AG04450 (cell line): ENCODE measurements at places on chromosomes 5 and 9.
A peak's percentile ranks its signal among the peaks of the same experiment; 100 is the strongest.

DNA sequence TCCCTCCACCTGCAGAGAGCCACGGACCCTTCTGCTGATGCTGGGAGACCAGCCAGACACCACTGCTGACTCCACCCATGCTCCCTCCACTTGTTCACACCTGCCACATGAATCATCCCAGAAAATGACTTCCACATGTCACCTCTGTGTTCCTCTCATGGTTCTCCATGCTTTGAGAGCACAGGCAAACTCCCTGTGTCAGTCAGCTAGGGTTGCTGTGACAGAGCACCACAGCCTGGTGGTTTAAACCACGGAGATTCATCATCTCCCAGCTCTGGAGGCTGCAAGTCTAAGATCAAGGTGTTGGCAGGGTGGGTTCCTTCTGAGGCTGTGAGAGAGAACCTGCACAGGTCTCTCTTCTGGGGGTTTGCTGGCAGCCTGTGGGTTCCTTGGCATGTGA, 381.4 kb downstream of the GADD45G start:
- no peak for DNase-seq

DNA sequence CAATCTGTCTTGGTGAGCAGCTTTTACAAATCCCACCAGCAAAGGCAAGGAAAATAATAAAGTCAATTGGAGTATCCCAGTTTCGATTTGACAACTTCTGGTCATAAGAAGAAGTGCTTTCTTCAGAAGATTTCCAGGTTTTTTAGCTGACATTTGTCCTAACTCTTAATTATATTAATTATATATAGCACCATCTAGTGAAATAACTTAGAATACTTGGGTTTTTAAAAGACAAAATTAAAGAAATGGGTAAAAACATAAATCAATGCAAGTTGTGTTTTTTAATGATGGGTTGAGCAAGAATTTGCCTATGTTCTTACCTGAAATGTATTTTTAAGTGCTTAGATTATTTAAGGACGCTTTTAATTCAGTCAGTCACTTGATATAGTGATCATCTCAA, 421.8 kb downstream of the ACTL7B start:
- DNase-seq, result no peak

DNA sequence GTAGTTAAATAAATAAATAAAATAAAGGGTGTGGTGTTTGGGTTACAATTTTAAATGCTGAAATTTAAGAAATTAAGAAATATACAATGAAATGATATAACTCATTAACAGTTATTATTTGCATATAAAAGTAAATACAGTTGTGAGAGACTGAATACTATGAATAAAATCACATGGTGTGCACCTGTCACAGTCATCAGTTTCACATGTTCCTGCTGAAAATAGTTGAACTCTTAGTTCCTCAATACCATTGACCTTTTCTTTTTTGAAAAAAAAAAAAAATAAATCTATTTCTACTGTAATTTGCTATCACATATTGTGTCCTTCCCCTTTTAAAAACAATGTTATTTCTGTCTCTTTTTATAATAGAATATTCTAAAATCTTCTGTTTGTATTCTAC, 130.9 kb upstream of the CHD1 start:
- no peak for DNase-seq

- no peak for DNase-seq
Observed at GRCh38 chr5:155299386-155300005, 285.9 kb downstream of the KIF4B start.

DNA sequence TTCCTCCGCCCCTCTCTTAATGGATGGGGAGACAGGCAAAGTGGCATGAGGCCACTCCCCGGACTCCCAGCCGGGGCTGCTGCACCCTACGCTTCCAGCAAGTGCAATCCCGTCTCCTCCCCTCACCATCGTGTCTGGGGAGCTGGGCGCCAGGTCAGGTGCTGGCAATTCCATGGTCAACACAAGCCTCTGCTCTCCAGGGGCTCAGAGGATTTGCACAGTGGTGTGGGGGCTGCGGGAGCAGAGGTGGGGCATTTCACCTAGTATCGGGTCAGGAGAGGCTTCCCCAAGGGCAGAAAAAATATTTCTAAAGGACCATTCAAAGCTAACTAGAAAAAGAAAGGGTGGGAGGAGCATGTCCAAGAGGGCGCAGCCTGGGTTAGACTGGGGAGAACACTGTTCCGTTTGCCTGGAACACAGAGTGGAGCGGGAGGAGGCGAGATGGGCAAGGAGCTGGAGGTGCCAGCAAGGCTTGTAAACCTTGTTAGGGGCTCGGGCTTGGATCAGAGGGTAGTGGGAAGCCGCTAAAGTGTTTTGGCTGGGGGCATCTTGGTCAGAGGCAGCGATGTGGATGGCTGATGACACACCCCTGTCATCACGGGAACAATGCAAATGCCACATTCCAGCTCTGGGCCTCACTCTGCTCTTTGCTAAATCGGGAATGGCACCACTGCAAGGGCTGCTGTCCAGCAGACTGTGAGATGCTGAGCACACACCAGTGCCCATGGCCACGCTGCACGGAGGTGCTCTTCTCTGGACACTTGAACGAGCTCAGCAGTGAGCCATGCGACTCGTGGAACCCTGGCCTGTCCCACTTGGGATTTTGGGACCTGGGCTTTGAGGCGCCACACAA, 191.7 kb downstream of the CDK5RAP2 start:
- no peak for DNase-seq

- no peak for DNase-seq
Observed at GRCh38 chr9:90046317-90046861, 441.6 kb downstream of the GADD45G start.

DNA sequence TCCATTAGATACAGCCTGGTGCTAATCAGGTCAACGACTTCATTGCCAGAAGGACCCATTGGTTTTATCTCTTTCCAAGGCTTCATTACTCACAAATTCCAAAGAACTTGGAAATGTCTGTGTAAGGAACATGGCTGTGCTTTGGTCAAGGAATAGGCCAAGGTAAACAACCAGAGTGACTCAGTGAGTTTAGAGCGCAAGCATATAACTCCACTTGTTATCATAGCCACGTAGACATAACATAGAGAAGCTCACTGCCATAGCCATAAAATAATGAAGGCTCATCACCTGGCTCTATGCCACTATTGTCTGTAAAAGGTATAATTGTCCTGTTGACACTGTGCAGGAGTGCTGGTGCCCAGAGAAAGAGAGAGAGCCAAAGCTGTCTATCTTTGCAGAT, 139.3 kb upstream of the PLCXD3 start:
- DNase-seq, result peak; percentile 13

GRCh38 chr5:14627270-14627669, 37.2 kb upstream of the OTULIN start:
- no peak for DNase-seq

- DNase-seq, result no peak
Observed at GRCh38 chr5:143806579-143806978, 5.4 kb upstream of the HMHB1 start.

DNA sequence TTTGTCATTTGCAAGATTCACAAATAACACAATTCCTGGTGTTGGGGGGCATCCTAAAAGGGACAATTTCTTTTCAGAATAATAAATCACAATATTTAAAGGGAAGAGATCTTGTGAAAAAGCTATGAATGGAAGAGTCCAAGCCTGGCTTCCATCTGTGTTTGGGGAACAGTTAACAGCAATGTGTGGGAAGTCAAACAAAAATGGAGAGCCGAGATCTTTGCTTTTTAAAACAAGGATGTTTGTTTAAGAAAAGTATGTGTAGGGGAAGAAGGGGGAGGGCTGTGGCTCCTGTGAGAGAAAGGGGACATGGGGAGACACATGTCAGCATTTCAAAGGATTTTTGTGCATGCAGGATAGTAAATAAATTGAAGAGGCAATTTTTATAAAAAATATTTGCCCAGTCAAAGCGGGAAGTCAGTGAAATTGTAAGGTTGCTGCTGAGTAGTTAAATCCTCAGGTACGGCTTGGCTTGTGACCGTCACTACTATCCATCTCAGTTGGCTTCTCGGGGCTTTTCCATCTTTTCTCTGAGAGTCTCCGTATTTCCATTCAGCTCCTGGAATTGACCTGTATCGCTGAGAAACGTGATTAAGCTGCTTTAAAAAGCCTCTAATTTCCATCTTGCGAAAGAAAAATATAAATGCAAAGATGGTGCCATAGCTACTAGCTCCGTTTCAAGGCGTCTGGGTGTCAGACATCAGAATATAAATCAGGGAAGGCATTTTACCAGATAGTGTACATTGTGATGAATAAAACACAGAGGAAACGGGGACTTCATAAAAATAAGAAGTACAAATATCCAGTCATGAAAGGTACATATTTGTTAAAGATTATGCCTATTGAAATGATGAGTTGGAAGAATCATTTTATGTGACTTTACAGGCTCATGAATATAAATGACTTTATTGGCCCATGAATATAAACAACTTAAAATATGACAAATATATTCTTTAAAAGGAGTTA, 52.9 kb upstream of the VCAN start:
- no peak for DNase-seq

- no peak for DNase-seq
Observed at GRCh38 chr9:137027369-137028262, at the start of gene ABCA2. TSS of gene ABCA2 (minus strand) at chr9:137028237. CDS start at chr9:137028140, 97 bp downstream.

DNA sequence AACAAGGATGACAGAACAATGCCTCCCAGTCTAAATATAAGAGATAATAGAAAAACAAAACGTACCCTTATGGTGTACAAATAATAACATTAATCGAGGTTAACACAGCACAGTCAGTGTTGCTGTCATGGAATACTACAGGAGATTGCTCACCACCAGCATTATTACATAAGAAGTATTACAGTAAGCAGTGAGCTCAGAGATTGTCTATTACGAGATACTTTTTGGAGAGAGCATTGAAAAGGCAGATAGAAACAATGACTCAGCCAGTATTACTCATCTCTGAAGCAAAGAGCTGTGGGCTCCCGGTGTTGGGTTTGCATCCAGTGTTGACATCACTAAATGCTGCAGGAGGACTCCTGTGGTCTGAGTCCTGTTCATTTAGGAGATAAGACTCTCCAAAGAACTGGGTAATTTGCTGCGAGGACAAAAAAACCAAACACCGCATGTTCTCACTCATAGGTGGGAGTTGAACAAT, 191.9 kb upstream of the SEMA6A start:
- DNase-seq, result no peak

GRCh38 chr5:38613992-38614836, 57.8 kb upstream of the LIFR start:
- DNase-seq, result no peak

DNA sequence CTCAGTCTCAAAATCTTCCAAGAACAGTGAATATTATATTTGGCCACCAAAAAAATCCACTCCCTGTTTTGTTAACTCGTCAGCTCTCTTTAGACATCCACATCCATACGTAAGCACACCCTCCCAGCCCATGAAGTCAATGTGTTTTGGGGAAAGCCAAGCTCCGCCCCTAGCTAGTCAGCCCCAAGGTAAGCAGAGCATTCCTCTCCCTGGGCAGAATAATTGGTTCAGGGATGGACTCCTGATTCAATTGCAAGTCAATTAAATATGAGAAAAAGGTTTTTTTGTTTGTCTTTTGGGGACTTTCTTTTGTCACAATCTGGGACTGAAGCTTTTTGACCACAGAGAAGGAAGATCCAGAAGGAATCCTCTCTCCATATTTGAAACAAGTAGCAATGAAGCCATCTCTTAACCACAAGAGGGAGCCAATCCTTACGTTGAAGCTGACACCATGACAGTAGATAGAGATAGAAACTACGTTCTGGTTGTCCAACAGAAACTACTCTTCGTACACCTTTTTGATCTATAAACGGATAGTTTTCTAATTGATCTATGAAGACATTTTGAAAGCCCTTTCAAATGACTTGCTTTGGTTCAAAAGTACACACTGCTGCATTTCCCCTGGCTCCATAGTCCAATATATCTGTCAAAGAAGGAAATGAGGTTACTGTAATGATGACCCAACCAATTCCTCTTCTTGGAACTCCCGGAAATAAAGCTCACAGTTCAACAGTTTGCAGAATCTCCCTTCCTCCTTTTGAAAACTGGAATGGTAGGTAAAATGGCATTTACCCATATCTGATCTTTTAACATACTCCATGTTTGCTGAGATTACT, 166.4 kb downstream of the TLE1 start:
- peak; percentile 11 for DNase-seq

GRCh38 chr9:89053301-89053700, 62.0 kb downstream of the S1PR3 start:
- no peak for DNase-seq

- DNase-seq, result no peak
Observed at GRCh38 chr5:133472829-133473228, 139.5 kb downstream of the FSTL4 start.

DNA sequence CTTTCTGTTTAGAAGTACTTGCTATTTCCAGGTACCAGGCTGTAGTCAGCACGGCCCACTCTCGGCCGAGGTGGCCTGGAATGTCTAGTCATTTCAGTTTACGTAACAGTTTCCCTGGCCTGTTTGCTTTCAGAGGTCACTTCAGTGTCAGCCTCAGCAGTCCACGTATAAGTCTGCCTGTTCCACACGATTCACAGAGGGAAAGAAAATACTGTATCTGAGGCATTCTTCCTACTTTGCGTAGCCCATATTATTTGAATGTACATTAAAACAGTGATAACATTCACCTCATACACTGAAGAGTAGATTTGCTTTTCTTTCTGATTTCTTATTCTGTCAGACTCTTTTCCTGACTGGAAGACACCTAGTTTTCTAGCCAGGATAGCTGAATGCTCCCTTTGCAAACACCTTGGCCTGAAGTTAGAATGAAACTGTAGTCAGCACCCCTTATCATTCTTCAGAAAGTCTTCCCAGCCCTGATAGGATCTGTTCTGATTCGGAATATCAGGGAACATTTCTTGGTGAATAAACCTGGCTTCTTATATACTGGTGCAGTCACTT, 140.9 kb downstream of the AOPEP start:
- peak; percentile 50 for DNase-seq

- DNase-seq, result no peak
Observed at GRCh38 chr5:36669015-36669651, 62.7 kb downstream of the SLC1A3 start.

DNA sequence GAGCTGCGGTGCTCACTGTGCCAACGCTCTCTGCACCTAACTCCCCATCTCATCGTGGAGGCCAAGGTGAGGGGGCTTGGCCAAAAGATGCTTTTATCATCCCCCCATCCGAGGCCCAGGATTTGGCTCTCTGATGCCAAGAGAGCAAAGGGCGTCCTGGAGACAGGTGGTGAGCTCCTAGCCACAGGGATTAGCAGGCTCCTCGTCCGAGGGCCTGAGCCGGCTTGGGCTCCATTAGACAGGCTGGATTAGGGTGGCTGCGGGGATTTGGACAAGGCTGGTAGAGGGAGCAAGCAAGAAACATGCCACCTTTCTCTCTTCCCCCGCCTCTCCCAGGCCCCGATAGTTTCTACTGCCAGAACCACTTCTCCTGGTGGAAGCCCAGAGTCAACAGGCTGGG, 1.0 kb upstream of the GRM6 start:
- no peak for DNase-seq

- no peak for DNase-seq
Observed at GRCh38 chr5:168171901-168172759, 119.3 kb upstream of the WWC1 start.

DNA sequence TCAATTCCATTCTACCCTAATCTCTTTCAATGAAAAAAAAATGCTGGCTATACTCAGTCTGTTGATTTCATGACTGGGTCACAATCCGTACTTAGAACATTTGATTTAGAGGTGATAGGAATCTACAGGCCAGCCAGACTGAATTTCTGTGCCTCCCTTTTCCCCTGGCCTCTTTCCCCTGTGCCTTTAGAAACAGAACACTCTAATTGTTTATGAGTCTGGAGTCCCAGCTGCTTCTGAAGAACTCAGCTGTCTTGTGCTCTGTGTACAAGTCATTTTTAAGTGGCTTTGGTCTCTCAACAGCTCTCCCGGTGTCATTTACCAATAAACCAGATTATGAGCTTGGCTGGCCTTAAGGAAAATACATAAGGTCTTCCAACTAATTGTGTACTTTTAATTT, 94.1 kb upstream of the ITGA2 start:
- DNase-seq, result no peak

GRCh38 chr5:95446560-95447221, 55.5 kb downstream of the FAM81B start:
- DNase-seq, result no peak

- DNase-seq, result no peak
Observed at GRCh38 chr9:6686396-6686795, 40.9 kb upstream of the GLDC start.
